ENCODE measurements at places on chromosomes 6 and 20.
A peak's percentile ranks its signal among the peaks of the same experiment; 100 is the strongest.

- DNase-seq = no peak
Measured at GRCh38 chr6:56448046-56448445, 194.6 kb downstream of the DST start.

DNA sequence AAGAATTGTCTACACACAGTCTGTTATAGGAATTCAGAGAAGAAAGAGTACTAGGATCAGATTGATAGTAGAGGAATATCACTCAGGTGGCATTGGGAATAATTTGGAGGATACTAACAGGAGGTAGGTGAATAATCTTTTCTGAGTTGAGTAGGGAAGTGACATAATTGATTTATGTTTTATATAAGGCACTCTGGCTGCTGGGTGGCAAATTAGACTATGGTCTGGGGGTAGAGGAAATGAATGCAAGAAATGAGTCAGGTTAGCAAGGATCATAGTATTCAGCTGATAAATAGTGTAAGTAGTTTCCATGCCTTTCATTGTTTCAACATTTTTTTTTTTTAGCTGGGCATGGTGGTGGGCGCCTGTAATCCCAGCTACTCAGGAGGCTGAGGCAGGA is 113.3 kb downstream of the CDKAL1 start:
- no peak for DNase-seq

DNA sequence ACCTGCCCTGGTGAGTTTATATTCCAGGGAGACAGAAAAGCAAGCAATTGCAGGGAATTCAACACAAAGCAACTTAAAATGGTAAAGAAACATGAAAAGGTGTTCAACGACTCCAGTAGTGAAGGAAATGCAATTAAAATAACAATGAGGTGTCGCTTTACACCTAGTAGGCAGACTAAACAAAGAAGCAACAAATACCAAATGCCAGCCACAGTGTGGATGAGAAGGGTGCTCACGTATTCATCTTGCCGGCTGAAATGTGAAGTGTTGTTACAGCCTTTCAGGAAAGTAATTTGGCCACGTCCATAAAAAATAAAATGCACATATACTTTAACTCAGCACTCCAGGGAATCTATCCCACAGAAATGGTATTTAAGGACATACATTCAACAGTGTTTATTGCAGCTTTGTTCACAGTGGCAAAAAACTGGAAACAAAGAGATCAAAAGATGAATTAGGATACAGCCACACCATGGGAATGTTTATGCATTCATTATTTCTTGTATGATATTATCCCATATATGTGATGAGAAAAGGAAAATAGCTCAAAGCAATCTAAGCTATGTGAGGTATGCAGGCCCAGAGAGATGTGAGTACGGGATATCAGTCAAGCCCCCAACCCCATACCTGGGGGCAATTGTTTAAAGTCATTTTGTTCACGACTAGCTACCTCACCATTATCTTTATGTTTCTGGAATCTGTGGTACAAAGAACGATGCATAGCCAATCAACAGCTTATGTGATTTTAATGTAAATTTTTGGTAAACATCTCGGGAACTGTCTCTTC is 266.0 kb upstream of the SOX4 start:
- no peak for DNase-seq

DNA sequence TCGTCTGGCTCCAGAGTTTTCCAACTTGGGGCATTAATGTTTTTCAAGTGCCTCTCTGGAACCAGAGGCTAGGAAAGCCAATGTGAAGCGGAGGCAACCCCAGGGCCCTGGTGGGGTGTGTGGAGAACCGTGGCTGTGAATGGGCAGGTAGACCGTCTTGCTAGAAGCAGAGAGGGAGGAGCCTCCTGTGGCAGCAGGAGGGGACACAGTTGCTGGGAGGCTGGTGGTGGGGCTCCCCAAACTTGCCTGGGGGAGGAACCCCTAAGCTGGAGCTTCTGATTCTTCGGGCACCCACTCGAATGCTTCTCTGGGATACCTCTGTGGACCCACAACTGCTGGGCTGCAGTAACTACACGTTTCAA is 65.3 kb upstream of the APCDD1L start:
- no peak for DNase-seq

DNA sequence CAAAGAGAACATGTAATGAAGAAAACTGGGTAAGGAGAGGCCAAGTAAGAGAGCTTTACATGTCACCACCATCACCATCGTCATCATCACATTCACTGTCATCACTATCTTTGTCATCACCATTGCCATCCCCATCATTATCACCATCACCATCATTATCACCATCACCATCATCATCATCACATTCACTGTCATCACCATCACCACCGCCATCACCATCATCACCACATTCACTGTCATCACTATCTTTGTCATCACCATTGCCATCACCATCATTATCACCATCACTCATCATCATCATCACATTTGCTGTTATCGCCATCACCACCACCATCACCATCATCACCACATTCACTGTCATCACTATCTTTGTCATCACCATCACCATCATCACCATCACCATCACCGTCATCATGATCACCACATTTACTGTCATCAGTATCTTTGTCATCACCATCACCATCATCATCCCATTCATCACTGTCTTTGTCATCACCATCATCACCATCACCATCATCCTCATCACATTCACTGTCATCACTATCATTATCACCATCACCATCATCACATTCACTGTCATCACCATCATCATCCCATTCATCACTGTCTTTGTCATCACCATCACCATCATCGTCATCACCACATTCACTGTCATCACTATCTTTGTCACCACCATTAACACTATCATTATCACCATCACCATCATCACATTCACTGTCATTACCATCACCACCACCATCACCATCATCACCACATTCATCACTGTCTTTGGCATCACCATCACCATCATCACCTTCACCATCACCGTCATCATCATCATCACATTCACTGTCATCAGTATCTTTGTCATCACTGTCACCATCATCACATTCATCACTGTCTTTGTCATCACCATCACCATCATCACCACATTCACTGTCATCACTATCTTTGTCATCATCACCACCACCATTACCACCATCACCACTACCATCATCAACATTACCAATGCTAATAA is 172.3 kb downstream of the ERMARD start:
- DNase-seq = no peak

GRCh38 chr20:45592574-45593189 is 13.6 kb upstream of the WFDC8 start:
- DNase-seq = peak; percentile 82

DNA sequence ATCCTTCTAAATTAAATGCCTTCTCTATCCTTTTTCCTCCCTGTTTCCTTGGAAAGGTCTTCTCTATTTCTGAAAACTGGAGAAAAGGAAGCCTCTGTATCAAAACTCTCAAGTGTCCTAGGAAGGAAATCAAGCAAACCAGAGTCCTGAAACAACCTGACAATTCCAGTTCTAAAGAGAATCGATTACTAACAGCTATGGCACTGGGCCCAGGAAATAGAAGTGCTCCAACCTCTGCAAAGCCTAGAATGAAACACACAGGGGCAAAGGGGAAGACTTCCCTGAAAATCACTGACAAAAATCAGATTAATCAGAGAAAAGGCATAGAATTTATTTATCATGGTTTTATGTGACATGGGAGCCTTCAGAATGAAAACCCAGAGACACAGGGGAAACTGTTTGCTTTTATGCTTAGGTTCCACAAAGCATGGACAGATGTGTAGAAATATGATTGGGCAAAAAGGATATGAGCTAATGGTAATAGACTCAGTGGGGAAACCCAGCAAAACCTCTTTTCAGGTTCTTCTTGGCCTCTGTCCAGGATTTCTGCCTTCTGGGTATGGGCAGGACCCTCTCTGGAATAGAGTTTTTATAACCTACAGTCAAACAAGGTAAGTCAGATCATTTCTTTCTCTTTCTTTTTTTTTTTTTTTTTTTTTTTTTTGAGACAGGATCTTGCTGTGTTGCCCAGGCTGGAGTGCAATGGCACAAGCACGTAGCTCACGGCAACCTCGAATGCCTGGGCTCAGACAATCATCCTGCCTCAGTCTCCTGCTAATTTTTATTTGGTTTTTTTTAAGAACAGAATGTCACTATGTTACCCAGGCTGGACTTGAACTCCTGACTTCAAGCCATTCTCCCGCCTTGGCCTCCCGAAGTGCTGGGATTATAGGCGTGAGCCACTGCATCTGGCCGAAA is 91.7 kb downstream of the CD24 start:
- no peak for DNase-seq

GRCh38 chr6:73817253-73817652 is 121.2 kb downstream of the CD109 start:
- no peak for DNase-seq

GRCh38 chr20:40769677-40770285 is 80.7 kb upstream of the MAFB start:
- peak; percentile 81 for DNase-seq

DNA sequence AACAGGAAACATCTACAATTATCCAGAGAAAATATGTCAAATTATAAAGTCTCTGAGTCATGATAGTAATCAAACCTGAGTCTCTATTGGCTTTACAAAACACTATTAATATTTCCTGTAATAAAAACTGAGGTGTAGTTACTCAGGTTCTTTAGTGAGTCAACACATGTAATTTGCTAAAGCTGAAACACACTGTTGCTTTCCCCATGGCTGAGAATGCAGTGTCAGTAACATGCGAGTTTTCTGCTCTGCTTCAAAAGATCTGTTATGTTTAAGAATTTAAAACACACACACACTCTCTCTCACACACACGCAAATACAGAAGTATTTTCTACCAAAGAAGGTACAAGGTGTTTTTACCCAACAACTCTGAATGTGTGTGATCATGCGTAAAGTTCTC is 38.6 kb downstream of the ATXN1 start:
- DNase-seq = no peak

DNA sequence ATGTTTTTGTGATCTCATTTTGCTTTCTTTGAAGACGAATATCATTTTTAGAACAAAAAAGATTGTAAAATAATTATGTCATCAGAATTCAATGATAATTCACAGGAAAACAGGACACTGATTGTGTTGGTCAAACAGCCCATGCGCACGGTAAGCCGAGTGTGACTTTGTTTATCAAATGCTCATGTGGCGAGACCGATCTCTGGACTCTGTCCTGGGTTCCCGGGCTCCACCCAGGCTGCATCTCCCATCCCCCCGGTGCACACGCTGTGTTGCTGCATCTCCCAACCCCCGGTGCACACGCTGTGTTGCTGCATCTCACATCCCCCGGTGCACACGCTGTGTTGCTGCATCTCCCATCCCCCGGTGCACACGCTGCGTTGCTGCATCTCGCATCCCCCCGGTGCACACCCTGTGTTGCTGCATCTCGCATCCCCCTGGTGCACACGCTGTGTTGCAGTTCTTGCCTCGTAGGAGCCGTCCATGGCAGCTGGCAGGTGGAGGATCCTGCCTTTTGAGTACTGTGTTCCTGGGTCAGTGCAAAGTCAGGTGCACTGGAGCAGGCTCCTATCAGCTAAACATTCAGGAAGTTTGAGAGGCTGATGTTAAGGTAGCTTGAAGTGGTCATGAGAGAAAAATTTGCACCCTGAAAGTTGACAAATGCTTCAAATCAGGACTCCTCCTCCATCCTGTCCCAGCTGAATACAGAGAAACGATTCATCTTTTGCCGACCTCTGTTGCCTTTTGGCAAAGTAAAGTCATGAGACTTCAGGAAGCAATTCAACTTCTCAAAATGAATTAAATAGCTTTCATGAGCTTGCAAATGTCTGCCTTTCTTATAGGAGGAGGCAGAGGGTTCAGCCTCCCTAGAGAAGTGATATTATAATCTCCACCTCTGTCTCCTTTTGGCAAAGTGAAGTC is 77.1 kb upstream of the FRMD1 start:
- no peak for DNase-seq

All from suppressor macrophage (primary cell).